ENCODE measurements at places on chromosomes 13 and 19.
A peak's percentile ranks its signal among the peaks of the same experiment; 100 is the strongest.

- DNase-seq, result no peak
Measured at GRCh38 chr13:78589206-78589605, 14.1 kb downstream of the POU4F1 start.

GRCh38 chr13:90577726-90578125 is 769.8 kb upstream of the MIR17HG start:
- no peak for DNase-seq

GRCh38 chr13:45907503-45907902 is 56.0 kb upstream of the SIAH3 start:
- no peak for DNase-seq

GRCh38 chr13:104567114-104567513 is 1500.9 kb upstream of the SLC10A2 start:
- no peak for DNase-seq

GRCh38 chr13:91618315-91618714 is 219.9 kb downstream of the GPC5 start:
- no peak for DNase-seq

DNA sequence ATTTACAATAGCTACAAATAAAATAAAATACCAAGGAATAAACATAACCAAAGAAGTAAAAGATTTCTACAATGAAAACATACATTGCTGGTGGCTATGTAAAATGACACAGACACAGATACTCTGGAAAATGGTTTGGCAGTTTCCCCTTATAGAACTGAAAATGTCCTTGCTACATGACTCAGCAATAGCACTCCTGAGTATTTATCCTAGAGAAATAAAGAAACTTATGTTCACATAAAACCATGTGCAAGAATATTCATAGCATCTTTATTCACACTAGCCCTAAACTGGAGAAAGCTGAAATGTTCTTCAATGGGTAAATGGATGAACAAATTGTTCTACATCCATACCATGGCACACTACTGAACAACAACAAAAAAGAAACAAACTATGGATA is 100.2 kb upstream of the RFC3 start:
- DNase-seq, result no peak

GRCh38 chr13:113786262-113786841 is 27.3 kb downstream of the TMEM255B start:
- no peak for DNase-seq

- DNase-seq, result no peak
Measured at GRCh38 chr19:32022731-32023563, 322.5 kb upstream of the ZNF507 start.

DNA sequence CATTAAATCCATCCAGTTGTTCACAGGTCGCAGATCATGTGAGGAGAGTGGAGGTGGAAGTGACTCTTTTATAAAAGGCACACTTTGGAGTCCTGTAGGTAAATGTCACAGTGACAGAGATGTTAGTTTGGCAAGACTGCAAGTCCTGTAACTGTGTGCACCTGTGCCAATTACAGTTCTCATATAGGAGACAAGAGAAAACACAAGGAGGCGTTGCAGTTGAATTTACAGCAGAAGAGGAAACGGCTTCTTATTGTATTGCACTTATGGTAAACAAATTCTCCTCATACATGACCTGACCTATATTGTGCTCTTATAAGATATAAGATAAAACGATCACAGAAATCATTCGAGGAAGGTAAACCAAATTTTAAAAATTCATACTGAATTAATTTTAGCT is 732.8 kb upstream of the SLC10A2 start:
- no peak for DNase-seq

- DNase-seq, result no peak
Measured at GRCh38 chr13:101493541-101493940, 41.1 kb downstream of the ITGBL1 start.

GRCh38 chr13:113962975-113963374 is 10.9 kb downstream of the C13orf46 start:
- no peak for DNase-seq

DNA sequence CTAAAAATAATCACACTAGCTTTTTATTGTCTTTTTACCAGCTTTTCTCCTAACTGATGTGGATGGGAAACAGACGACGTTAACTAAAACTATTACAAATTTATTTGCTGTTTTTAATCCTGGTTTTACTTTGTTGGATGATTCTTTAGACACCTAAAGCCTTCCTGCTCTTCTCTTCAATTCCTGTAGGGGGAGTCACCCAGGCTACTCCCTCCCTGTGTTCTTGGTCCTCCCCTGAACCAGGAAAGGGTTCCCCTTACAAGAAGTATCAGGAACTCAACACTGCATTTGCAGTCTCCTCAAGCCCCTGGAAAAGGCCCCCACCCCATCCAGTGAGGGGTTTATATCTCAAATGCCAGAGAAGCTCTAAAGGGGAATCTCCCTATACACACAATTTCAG is 206.1 kb downstream of the SUCLA2 start:
- no peak for DNase-seq

- no peak for DNase-seq
Measured at GRCh38 chr19:33279430-33280350, 22.6 kb downstream of the CEBPA start.

GRCh38 chr19:2462635-2463421 is 6.1 kb upstream of the LMNB2 start:
- no peak for DNase-seq

DNA sequence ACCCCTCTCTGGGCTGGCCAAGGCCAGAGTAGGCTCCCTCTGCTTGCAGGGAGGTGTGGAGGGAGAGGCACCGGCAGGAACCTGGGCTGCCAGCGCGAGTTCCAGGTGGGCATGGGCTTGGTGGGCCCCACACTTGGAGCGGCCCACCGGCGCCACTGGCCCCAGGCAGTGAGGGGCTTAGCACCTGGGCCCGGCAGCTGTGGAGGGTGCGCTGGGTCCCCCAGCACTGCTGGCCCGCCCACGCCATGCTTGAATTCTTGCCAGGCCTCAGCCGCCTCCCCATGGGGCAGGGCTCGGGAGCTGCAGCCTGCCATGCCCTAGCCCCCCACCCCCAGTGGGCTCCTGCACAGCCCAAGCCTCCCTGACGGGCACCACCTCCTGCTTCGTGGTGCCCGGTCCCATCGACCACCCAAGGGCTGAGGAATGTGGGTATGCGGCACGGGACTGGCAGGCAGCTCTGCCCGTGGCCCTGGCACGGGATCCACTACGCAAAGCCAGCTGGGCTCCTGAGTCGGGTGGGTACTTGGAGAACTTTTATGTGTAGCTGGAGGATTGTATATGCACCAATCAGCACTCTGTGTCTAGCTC is 1648.0 kb downstream of the OLFM4 start:
- no peak for DNase-seq

DNA sequence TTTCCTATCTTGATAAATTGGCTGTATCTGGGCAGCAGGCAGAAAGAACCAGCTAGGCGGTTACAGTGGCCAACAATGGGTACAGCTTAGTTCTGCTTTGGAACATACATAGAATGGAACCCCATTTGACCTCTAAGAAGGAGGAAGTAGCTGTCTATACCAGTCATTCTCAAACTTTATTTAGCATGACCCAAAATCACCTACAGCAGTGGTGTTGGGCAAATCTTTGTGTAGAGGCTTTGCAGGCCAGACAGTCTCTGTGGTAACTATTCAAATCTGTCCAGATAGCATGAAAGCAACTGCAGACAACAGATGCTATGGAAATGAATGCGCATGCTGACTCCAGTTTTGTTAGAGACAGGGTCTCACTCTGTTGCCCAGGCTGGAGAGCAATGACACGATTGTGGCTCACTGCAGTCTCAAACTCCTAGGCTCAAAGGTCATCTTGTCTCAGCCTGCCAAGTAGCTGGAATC is 12.0 kb upstream of the KCNC3 start:
- DNase-seq, result no peak

GRCh38 chr13:20128459-20128931 is 32.4 kb downstream of the GJA3 start:
- no peak for DNase-seq

DNA sequence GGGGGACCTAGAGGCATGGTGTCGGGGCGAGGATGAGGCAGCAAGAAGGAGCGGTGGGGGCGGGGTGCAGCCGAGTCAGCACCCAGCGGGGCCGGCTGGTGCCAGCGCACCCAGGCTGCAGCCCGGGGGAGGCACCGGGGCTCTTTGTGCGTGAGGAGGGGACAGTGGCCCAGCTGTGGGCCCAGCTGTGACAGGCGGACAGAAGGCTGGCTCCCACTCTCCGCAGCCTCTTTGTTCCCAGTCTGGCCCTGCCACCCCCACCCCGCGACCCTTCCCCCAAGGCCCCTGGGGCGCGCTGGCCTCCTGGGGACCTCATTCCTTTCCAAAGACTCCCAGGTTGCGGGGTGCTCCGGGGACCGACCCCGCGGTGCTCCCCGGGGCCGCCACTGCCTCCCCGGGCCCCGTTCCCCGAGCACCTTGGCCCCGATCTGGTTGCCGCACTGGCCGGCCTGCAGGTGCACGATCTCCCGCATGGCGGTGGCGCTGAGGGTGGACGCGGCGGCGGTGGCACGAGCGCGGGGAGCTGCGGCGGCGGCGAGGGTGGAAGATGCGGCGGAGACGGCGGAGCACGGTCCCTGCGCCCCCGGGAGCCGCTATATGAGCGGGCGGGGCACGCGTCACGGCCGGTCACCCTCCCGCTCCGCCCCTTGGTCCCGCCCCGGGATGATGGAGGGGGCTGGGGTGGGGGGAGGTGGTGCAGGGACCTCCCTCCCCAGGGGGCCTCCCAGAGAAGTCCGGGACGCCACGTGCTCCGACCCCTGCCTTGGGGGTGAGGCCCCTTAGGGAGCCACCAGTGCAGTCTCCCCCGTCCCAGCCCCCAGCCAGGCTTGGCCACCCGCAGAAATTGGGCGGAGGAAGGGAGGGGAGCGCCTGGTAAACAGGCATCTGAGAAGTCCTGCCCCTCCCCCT is at the start of gene TUBB4A:
Gene TUBB4A, minus strand, starts transcription at position 570 of the 909 bp plus-strand sequence. Its CDS starts 97 bp downstream, at position 473.
- DNase-seq, result peak; percentile 61

GRCh38 chr19:5718579-5719273 is 1.2 kb downstream of the LONP1 start:
- DNase-seq, result peak; percentile 71

DNA sequence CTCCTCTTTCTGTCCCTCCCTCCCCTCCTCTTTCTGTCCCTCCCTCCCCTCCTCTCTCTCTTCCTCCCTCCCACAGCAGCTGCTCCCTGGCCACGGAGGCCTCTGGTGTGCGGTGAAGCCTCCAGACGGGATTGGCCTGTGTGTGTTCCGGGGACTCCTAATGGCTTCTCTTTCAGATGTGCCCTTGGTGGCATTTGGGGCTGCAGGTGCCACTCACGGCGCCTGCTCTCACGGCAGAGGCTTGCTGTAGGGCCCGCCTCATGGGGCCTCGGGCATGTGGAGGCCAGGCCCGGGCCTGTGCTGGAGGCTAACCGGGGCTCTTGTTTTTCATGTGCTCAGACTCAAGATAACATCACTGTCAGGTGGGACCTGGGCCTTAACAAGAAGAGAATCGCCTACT is 20.9 kb downstream of the UPF1 start:
- no peak for DNase-seq

GRCh38 chr13:33179463-33179862 is 106.1 kb downstream of the STARD13 start:
- DNase-seq, result no peak

- DNase-seq, result no peak
Measured at GRCh38 chr13:29483623-29484022, 111.9 kb downstream of the SLC7A1 start.

- no peak for DNase-seq
Measured at GRCh38 chr13:37490176-37490779, 108.3 kb downstream of the POSTN start.

DNA sequence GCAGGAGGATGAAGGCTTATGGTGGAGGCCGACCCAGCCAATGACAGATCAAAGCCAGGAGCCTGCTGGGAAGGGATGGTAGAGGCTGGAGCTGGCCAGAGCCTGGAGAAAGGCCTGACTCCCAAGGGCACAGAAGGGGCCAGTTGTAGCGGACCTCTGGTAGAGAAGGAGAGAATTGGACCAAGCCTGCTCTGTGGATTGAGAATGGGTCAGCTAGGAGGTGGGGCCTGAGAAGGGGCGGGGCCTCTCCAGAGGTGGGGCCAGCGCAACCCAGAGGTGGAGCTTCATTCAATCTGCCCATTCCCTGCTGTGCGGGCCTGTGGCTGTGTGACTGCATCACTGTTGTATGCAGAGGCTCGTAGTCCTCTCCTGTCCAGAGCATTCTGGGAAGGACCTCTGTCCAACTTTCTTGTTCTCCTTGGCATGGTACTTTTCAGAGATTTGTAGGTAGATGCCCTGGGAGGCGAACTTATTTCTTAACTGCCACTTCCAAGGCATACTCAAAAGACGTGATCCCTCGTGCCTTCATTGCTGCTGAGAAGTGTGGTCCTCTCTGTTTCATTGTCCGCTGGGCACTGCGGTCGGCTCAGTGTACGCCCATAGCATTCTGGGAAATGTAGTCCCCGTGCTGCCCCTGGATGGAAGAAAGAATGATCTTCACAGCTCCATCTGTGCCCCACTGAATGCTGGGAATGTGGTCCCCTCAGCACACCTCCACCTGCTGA is 6.7 kb downstream of the GRIN2D start:
- DNase-seq, result no peak

DNA sequence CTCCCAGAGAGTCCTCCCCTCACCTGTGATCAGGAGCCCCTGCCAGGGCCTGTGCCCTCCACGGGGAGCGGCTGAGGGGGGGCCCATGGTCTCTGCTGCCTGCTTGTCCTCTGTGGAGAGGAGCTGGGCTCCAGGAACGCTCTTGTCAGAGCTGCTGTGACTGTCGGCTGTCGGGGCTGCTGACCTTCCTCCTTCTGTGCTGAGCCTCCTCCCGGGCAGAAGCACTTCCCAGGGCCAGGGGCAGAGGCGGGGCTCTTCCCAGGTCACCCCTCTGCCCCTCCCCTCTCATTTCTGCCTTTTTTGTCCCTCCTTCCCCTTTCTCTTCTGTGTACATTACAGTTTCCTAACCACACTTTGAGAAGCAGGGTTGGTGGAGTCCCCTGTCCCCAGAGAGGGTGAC is at the start of gene CEACAM4:
Gene CEACAM4, minus strand, starts transcription at position 198 of the 400 bp plus-strand sequence. Its CDS starts 111 bp downstream, at position 87.
- no peak for DNase-seq

GRCh38 chr13:39362652-39363381 is 240.2 kb downstream of the LHFPL6 start:
- no peak for DNase-seq

DNA sequence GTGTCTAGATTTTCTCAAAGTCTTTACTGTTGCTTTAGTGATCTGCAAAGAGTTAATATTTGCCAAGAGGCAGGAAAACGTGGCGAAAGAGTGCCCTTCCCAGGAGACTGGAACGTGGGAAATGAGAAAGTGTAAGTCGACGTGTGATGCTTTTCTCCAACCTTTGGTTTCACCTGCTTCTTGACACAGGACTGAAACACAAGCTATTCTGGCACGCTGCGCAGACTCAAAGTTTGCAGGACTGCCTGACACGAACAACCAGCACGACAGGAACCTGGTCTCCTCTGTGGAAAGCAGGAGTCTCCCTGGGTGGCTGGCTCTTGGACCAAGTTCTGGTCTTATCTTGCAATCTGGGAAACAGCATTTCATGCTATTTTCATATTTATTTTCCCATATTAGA is 28.6 kb downstream of the RFXAP start:
- no peak for DNase-seq
